ENCODE measurements at places on chromosomes 5 and 9.

- DNase-seq: no peak
Observed at GRCh38 chr9:136537896-136538598, 7.8 kb downstream of the NOTCH1 start.

- DNase-seq: no peak
Observed at GRCh38 chr5:116371935-116372334, 202.7 kb downstream of the SEMA6A start.

DNA sequence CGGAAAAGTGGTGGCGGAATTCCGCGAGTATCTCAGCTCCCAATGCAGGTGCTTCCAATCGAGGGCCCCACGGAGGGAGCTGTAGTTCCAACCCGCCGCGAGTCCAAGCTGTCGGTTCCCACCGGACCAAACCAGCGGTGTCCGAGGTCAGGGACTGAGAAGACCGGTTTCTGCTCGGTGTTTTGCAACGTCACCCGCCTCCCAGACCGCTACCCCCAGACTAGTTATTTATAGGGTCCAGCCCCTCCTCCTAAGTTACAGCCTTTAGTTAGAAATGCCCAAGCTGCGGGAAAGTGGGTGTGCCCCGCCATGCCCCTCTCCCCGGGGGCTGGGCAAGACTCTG lies 677 bp upstream of the MYORG start:
- DNase-seq: no peak

DNA sequence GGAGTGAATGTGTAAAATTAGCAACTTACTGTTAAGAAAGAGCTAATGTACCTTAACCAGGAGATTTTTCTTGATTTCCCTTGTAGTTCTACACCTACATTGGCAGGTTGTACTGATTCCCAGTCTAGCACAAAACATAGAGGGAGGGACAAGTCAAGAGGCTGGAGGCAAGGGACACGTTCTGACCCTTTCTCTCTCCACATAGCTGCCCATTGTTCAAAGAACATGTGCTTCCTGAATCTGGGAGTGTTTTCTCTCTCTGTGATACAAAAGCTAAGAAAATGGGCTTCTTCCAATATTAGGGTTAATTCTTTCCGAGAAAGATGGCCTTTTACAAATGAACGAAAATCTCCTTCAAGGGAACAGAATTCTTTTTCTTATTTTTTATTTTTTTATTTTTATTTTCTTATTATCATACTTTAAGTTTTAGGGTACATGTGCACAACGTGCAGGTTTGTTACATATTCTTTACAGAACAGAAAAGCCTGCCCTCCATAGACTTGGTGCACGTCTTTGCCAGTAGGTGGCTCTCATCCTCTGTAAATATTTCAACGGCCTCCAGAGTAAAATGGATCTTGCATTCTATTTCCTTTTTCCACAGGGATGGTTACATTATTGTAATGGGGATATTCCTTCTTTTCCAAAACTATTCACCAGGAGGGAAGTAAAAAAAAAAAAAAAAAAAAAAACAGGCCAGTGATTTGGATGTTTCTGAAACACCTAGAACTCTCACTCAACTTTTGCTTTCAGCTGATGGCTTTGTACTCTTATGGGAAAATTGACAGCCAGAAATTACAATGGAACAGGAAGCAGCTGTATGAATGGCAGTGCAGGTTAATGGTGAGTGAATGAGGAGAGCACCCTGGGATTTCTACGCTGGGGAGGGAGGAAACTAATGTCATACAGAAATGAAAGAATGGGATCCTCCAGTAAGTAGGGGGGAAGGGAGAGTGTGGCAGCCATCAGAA lies 13.1 kb upstream of the IFNA5 start:
- DNase-seq: no peak

DNA sequence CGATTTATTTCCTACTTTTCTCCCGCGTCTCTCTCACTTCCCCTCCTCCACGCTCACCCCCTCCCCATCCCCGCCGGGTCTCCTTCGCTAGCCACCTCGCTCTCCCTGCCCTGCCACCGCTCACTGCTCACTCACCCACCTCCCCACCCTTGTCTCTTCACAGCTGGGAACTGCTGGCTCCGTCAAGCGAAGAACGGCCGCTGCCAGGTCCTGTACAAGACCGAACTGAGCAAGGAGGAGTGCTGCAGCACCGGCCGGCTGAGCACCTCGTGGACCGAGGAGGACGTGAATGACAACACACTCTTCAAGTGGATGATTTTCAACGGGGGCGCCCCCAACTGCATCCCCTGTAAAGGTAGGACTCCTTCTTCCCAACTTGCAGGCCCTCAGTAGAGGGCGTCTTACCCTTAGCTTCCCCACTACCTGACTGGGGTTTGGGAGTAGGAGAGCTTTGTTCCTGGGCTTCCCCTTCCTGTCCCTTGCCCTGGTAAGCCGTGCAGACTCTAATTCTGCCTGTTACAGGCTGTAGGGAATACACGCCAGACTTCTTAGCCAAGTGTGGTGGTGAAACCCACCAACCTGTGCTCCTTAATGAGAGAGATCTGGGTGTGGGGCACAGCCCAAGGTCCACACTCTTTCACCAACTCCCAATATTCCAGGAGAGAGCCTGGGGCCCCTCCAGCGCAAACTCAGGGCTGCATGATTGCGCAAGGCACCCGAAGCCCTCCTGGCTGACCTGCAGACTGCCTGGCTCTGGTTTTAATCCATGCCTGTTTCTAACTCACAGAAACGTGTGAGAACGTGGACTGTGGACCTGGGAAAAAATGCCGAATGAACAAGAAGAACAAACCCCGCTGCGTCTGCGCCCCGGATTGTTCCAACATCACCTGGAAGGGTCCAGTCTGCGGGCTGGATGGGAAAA lies 2.5 kb downstream of the FST start:
- no peak for DNase-seq

GRCh38 chr5:96236051-96236450 lies 197.0 kb downstream of the PCSK1 start:
- no peak for DNase-seq

GRCh38 chr5:135490245-135491037 lies 38.3 kb upstream of the TIFAB start:
- DNase-seq: no peak

DNA sequence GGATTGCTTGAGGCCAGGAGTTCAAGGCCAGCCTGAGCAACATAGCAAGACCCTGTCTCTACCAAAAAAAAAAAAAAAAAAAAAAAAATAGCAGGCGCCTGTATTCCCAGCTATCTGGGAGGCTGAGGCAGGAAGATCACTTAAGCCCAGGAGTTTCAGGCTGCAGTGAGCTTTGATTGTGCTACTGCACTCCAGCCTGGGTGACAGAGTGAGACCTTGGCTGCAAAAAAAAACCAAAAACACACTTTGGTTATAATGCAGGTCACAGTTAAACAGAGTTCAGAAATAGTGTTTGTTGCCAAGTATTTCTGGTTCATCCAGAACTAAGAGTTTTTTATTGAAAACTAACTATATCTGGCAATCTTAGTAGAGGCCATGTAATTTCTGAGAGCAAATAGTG lies 24.1 kb upstream of the IL6ST start:
- no peak for DNase-seq

DNA sequence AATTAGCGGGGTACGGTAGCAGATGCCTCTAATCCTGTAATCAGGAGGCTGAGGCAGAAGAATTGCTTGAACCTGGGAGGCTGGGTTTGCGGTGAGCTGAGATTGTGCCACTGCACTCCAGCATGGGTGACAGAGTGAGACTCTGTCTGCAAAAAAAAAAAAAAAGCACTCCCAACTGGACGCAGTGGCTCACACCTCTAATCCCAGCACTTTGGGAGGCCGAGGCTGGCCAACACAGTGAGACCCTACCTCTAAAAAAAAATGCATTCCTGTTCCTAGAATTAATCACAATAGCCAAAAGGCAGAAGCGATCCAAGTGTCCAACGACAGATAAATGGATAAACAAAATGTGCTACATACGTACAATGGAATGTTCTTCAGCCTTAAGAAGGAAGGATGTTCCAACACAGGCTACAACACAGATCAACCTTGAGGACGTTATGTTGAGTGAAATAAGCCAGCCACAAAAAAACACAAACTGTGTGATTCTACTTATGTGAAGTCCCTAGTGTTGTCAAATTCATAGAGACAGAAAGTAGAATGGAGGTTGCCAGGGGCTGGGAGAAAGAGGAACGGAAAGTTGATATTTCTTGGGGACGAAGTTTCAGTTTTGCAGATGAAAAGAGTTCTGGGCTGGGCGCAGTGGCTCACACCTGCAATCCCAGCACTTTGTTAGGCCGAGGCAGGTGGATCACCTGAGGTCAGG lies 13.8 kb downstream of the FAM78A start:
- no peak for DNase-seq

DNA sequence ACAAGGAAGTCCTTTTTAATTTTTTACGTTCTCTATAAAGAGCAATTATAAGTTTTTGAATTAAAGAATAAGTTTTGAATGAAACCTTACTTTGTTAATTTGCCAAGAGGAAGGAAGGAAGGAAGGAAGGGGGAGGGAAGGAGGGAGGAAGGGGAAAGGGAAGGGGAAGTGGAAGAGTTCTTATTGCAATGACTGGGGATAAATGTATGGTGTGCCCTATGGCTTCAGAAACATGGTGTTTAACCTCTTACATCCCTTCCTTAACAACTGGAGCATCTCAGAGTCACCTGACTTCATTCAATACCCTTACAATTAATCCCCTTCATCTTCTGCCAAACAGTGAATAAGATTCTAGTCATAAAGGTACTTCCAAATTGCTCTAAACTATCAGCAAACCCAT lies 16.0 kb downstream of the CEMIP2 start:
- DNase-seq: no peak

DNA sequence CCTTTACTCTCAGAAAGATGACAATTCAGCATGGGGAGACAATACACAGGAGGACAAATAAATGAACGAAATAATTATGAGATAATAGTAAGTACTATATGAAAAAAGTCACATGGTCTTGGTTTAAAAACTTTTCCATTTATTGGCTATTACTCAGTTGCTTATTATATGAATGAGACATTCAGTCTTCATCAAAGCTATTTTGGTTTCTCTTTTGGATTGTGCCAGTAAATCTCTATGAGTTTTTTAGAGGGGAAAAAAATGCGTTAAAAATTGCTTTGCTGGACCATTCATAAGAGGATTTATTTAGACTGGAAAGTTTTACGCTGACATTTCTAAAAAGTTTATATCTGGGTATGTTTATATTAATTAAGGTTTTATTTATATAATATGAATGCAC lies 137.7 kb downstream of the AOPEP start:
- no peak for DNase-seq

- no peak for DNase-seq
Observed at GRCh38 chr5:36613771-36614656, 7.6 kb downstream of the SLC1A3 start.

GRCh38 chr5:160679567-160680309 lies 172.3 kb downstream of the ATP10B start:
- no peak for DNase-seq

DNA sequence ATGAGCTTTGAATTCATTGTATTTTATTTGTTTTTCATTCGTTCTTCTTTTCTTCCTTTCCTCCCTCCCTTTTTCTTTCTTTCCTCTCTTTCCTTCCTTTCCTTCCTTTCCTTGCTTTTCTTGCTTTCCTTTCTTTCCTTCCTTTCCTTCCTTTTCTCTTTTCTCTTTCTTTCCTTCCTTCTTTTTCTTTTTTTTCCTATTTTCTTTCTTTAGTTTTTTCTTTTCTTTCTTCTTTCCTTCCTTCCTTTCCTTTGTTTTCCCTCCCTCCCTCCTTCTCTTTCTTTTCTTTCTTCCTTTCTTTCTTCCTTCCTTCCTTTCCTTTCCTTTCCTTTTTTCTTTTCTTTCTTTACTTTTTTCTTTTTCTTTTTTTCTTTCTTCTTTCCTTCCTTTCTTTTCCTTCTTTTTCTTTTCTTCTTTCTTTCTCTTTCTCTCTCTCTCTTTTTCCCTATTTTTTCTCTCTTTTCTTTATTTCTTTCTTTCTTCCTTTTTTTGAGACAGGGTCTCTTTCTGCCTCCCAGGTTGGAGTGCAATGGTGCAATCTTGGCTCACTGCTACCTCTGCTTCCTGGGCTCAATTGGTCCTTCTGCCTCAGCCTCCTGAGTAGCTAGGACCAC lies 357.1 kb upstream of the PRR16 start:
- DNase-seq: no peak

DNA sequence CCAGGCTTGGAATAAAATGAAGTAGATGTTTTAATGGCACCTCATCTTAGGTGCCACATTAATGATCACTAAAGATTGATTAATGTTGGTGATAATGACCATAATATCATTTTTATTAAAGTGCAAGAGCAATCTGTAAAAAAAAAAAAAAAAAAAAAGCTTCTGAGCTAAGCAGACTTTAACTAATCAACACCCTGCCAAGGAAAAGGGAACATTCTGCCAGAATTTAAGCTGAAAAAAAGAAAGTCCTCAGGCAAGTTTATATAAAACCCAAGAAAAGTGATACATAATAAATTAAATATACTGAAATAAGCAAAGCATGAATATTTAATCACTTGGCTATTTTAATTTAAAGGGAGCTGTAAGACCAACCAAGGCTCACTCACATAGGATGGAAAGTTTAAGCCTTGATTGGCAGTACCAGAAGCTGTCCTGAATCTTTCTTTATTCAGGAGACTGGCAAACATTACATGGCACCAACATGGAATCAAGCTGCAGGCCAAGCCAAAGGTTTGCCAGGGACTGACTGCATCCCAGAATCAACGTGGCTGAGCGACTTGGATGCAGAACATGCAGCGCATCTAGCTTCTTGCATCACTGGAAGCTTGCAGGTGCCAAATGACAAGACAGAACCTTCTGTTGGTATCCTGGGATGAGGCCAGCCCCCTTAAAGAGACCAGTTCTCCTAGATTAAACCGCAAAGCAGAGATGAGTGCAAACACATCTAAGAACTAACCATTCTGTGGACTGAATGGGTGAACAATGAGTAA lies 413.6 kb downstream of the ENC1 start:
- DNase-seq: no peak

GRCh38 chr9:12785941-12786340 lies 11.1 kb downstream of the LURAP1L start:
- no peak for DNase-seq

DNA sequence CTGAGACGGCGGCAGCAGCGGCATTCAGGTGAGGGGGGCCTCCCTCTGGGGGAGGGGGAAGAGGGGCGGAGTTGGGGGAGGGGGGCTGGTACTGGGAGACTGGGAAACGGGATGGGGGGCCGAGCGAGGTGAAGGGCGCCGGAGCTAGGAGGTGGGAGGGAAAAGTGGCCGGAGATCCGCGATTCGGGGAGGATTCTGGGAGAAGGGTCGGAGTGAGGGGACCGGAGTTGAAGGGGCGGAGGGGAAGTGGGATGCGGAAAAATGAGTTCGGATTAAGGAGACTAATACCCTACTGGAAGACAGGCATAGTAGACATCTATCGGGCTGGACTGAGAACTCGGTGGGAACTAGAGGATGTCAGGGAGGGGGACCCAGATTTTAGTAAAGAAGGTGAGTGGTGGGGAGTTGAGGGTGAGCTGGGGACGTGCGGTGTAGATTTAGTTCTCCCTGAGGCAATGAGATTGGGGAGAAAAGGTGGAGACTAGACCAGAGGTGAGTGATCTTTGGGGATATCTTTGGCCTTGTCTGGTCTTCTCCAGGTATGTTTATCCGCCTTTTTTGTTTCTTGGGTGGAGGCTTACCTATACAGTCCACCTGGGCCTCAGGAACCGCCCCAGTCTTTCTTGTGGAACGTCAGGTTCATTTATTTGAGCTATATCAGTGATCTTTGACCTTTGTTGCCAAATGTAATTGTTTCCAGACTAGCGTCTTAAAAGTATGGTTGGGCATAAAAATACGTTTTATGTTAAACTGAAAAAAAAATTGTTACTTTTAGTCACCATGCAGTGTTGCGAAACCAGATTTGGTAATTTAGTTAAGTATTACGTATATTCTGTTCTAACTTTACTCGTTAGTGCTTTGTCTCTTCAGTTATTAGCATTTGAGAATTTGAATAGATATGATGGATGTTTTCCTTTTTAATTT lies 632 bp downstream of the UBAP1 start:
- no peak for DNase-seq
